HepG2 (cell line): ENCODE measurements at places on chromosomes 13 and 19.

- H3K36me3 ChIP-seq = no peaks in the 10 kb centered on the region
- DNase-seq = no peak
- H3K27ac ChIP-seq = no peak overlapping the region
These were observed 781.3 kb upstream of the MIR17HG start for GRCh38 chr13:90565985-90566713.

GRCh38 chr13:20102525-20103180 lies 58.2 kb downstream of the GJA3 start:
- H3K27ac ChIP-seq = no peak overlapping the region
- H3K4me1 ChIP-seq = no peaks in the 10 kb centered on the region
- no peak for DNase-seq
- H3K4me3 ChIP-seq = no peak overlapping the region

DNA sequence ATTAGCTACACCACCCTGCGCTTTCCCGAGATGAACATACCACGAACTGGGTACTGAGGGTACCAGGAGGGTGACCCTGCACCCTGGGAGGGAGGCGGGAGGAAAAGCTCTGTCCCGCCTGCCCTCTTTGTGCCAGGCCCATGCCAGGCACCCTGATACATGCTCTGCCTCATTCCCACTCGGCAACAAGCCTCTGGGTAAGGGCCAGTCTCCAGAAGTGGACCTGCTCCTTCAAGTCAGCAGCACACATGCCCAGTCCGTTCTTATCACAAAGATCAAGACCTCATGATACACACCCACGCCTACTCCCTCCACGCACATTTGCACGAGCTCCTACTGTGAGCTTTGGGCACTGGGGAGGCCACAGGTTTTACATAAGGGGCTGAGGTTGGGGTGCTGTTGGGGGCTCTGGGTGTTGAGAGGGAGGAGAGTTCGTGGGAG lies 2.0 kb upstream of the FFAR1 start:
- H3K27ac ChIP-seq = no peak overlapping the region
- H3K4me3 ChIP-seq = no peak overlapping the region
- DNase-seq = no peak
- peaks cover 42% of the 10 kb centered on the region for H3K4me1 ChIP-seq

DNA sequence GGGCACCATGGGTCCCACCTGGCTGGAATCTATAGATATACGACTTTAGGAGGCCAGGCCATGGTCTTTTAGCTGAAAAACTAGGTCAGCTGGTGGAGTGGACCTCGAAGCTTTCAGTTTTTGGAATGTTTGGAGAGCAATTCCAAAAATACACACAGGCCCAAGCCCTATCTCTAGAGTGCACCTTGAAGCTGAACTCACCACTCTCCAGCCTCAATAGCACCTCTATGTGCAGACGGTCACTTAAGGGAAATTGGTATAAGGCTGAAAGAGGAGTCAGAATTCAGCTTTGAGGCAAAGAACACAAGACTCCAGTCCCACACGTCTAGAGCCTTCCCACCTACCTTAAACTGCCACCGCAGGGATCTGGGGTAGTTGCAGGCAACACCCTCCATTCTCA lies 56.4 kb upstream of the KATNAL1 start:
- no peaks in the 10 kb centered on the region for H3K27me3 ChIP-seq
- H3K4me3 ChIP-seq = no peak overlapping the region
- peaks cover 23% of the 10 kb centered on the region for H3K4me1 ChIP-seq
- H3K27ac ChIP-seq = no peak overlapping the region
- DNase-seq = no peak
- H3K36me3 ChIP-seq = no peaks in the 10 kb centered on the region

DNA sequence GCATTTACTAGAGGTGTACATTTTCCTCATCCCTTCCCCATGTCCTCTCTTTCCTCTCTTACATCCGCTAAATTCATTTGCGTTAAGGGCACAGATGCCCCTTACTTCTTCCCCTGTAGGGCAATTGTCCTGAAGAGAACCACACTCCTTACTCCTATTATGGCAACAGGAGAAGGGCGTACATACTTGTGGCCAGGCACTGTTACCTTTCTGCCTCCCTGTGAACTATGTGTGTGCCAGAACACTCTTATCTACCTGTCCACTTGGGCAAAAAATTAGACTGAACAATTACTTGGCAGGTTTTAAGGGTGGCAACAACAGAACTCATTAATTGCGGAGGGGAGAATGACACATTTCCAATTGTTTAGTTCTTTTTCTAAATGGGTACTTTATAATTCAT lies 152.5 kb downstream of the RGCC start:
- no peak overlapping the region for H3K27ac ChIP-seq
- no peak overlapping the region for H3K4me3 ChIP-seq
- peaks cover 58% of the 10 kb centered on the region for H3K4me1 ChIP-seq
- peaks cover 8% of the 10 kb centered on the region for H3K36me3 ChIP-seq

- 0 out of 3 replicates have a peak, but pooled peaks cover 4% of the 10 kb centered on the region for H3K27me3 ChIP-seq
- peak overlapping the region; percentile 53; the same call in 1 of the 2 replicates for H3K4me3 ChIP-seq
- H3K27ac ChIP-seq = peak overlapping the region; percentile 92
- DNase-seq = peak; percentile 97
These were observed 43.3 kb downstream of the RFX2 start for GRCh38 chr19:6066661-6067646.
